ENCODE measurements at places on chromosomes 16 and 17. TPM values are rescaled to one million over a fixed set of nuclear protein-coding genes. Genes with fewer than 3 reads are reported as not detected.

- DNase-seq, result peak; percentile 5
Measured at GRCh38 chr17:10875984-10876555, 38.2 kb upstream of the PIRT start.

GRCh38 chr17:35160354-35161201 lies 13.0 kb downstream of the UNC45B start:
- no peak for DNase-seq

- no peak for DNase-seq
Measured at GRCh38 chr17:78053777-78054468, 74.6 kb downstream of the TMC6 start.

GRCh38 chr16:47019568-47019967 lies 46.1 kb upstream of the DNAJA2 start:
- DNase-seq, result no peak

- no peak for DNase-seq
Measured at GRCh38 chr17:42900460-42901331, at the start of gene G6PC1. Gene G6PC1 (plus strand): TSS chr17:42900799. CDS start chr17:42900877, 78 bp downstream.

DNA sequence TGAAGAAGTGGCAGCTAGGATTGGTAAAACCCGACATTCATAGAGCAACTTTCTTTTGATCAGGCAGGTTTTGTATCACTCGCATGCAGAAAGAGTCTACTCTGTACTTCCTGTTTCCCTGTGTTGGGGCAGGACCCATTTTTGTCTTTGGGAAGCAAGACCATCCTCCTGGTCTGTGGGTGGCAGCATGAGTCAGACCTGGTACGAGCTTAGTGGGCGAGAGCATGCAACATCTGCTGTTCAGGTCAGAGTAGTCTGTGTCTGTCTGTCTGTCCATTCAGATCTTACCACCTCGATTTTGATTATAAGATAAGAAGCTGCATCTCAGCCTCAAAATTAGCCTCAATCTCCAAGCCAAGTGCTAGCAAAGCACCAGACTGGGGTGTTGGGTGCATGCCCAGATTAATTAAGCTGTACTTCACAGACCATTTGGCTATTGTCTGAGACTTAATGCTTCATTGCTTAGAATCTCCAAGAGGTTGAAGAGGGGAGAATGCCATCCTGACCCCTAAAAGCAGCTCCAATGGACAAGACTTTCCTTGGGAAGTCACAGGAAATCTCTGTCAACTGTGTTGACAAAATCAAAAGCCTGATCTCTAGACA lies 110.9 kb downstream of the XYLT1 start:
- no peak for DNase-seq

Gene ZNF597
- total RNA-seq, result 6.0 TPM

Gene CIAO3
- total RNA-seq, result 32.5 TPM

Data from umbilical cord (tissue), 2 donors.